ENCODE measurements at places on chromosomes 6 and 20. TPM values are rescaled to one million over a fixed set of nuclear protein-coding genes. Genes with fewer than 3 reads are reported as not detected.

CFB gene
- total RNA-seq: 177 TPM

DNA sequence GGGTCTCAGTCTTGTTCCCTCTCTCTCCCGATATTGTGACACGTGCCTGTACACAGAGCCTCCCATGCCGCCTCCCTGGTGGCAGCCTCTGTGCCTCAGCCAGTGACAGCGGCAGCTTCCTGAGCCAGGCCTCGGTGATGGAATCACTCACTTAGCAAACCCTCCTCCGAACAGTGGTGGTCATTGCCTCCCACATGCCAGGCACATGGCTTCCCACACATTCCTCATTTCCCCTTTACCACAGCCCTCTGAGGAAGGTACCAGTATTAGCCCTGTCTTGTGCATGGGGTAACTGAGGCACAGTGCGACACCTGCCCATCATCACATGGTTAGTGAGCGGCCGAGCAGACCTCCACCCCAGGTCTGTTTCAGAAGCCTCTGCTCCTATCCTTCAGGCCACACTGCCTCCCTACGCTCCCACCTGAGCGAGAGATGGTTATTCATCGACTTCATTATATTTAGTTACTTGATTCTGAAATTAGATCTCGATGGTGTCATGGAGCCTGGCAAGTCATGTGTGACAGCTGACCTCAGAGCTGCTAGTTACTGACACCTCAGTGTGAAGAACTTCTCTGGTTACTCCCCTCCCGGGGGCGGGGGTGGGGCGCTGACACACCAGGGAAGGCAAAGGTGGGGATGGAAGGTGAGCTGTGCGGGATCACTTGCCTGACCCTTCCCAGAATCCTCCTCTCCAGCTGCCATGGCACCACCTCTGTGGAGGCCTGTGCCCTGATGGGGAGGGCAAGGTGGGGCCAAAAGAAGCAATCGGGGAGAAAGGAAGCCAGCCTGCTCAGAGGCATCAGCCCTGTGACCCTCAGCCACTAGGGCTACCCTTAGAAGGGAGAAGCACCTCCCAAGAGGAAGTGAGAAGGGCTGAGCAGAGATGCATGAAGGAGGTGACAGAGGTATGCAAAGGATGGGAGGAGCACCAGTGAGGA lies 17.9 kb downstream of the MDGA1 start:
- no peak overlapping the region for H3K27ac ChIP-seq
- H3K4me3 ChIP-seq: no peak overlapping the region
- no peaks in the 10 kb centered on the region for H3K27me3 ChIP-seq
- no peaks in the 10 kb centered on the region for H3K4me1 ChIP-seq
- DNase-seq: no peak
- no peaks in the 10 kb centered on the region for H3K36me3 ChIP-seq

GRCh38 chr6:148074738-148075137 lies 267.9 kb upstream of the SASH1 start:
- H3K27me3 ChIP-seq: no peaks in the 10 kb centered on the region
- H3K4me1 ChIP-seq: no peaks in the 10 kb centered on the region
- no peak overlapping the region for H3K27ac ChIP-seq

GPX5 gene
- total RNA-seq: not detected

- H3K27me3 ChIP-seq: peaks cover 5% of the 10 kb centered on the region
- H3K4me1 ChIP-seq: no peaks in the 10 kb centered on the region
- no peak within 1 kb of the TSS for H3K27ac ChIP-seq
- H3K4me3 ChIP-seq: peak within 1 kb of the TSS; percentile 53
- H3K36me3 ChIP-seq: no peaks in the 10 kb centered on the region
- no peak for DNase-seq
These were observed at the start of gene DLGAP4 for GRCh38 chr20:36305602-36306551. Gene DLGAP4 (plus strand): TSS chr20:36306339. CDS start chr20:36431718, 125,379 bp downstream.

Measured in breast epithelium (tissue), 4 donors.